ENCODE measurements at places on chromosomes 13 and 19.

- DNase-seq, result no peak
Observed at GRCh38 chr19:41297628-41298347, 12.2 kb upstream of the CCDC97 start.

DNA sequence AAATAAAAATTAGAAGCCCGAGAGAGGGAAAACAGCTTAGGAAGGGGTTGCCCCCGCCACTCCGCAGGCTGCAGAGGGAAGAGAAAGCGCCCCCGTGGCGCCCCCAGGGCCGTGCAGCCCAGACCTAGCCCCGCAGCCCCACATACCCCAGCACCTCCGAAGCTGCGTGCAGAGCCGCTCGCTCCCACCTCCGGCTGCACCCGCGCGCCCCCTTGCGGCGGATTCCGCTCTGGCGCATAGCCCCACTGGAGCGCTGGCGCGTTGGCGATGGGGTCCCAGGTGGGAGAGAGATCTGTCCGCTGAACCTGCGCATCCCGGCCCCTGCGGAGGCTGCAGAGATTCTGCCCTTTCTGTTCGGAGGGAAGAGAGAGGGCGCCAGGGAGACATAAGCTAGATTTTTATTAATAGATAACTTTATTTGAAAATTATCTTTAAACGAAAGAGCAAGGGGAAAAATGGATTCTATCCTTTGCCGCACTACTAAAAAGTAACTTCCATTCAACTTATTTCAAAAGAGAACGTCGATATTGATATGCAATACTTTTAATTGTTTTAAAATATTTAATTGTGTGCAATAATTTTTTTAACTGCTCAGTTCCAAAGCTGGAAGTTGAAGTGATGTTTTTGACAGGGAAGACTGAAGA lies 11.7 kb upstream of the CLN5 start:
- peak; percentile 78 for DNase-seq

- no peak for DNase-seq
Observed at GRCh38 chr13:34048652-34049051, 230.7 kb downstream of the RFC3 start.

DNA sequence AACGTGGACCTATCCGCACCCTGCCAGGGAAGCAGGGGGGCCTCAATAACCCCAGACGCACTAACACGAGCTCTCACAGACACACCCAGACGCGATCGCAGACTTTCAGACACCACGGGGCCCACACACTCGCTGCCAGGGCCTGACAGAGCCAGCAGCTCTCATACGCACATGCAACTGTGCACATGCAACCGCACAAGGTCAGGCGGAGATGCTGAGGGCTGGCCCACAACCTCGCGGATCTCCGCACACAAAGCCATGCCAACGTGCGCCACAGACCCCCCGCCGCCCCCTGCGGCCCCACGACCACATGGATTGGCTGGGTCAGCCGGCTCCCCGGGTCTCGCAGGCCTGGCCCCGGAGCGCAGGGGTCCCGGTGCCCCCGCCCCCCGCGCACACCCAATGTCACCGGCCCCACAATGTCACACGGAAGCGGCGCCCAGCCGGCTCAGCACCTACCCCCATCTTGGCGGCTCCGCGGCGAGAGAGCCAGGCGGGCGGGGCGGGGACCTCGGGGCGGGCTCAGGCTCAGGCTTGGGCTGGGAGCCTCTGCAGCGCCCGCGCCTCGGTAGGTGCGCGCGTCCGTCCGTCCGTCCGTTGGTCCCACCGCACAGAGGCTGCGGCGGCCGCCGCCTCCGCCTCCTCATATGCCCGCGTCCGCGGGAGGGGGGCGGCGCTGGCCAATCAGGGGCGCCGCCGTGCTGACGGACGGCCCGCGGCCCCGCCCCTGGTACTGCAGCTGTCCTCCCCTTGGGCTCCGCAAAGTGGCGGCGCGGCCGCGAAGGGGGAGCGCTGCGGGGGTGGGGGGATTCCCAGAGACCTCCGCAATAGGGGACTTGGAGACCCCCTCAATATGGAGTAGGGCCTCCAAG lies at the start of gene ATP1A3:
TSS of gene ATP1A3 (minus strand) at position 619 of the 872 bp plus-strand sequence. CDS start at position 465, 154 bp downstream.
- DNase-seq, result peak; percentile 48

- DNase-seq, result no peak
Observed at GRCh38 chr19:12752056-12752781, 628 bp downstream of the BEST2 start.
